ENCODE measurements at places on chromosomes 12 and 14. TPM values are rescaled to one million over a fixed set of nuclear protein-coding genes. Genes with fewer than 3 reads are reported as not detected.

DNA sequence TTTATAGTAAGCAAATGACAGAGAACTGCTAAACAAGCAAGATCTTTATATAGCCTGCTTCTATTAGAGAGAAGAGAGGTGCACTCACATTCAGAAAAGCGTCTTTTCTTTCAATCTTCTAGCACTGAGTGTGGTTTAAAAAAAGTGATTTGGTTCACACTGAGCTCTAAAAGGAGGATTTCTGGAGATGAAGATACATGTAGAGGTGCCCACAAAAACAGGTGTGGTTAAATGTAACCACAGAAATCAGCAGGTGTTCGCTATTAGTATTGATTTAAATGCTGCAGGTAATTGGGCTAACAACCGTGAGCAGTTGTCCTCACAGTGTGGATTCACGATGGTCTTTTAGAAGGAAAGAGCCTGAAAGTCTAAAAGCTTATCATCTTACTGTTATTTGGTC lies 10.7 kb downstream of the PKP2 start:
- DNase-seq, result no peak

GRCh38 chr12:130136509-130137039 lies 25.7 kb upstream of the FZD10 start:
- DNase-seq, result no peak

DNA sequence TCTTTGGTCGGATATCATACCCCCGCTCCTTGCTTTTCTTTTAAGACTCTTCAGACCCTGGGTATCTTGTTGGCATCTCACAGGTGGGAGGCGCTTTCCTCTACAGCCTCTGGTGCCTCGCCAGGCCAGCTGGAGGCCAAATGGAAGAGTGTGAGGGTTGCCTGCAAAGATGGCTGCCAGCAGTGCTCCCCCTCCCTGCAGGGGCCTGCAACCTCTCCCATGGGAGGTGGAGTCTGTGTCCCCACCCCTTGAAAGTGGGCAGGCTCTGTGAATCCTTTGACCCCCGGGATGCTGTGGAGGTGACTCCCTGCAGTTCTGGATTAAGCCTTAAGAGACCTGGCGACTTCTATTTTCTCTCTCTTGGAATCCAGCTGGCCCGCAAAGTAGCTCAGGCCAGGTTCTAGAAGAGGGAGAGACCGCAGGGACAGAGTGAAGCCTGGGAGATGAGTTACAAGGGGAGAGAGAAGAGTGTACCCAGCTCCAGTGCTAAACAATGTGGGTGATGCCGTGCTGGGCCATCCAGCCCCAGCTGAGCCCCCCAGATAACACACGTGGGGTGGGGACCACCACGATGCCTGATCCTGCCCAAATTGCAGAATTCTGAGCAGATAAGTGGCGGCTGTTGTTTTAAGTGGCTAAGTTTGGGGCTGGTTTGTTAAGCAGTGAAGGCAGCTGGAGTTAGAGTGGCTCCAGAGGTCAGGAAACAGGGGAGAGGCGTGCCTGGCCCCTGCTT lies 37.9 kb upstream of the NCOR2 start:
- no peak for DNase-seq

- no peak for DNase-seq
Measured at GRCh38 chr12:102120564-102120873, 536 bp downstream of the PARPBP start.

PTMS gene
- polyA plus RNA-seq, result 338 TPM

DNA sequence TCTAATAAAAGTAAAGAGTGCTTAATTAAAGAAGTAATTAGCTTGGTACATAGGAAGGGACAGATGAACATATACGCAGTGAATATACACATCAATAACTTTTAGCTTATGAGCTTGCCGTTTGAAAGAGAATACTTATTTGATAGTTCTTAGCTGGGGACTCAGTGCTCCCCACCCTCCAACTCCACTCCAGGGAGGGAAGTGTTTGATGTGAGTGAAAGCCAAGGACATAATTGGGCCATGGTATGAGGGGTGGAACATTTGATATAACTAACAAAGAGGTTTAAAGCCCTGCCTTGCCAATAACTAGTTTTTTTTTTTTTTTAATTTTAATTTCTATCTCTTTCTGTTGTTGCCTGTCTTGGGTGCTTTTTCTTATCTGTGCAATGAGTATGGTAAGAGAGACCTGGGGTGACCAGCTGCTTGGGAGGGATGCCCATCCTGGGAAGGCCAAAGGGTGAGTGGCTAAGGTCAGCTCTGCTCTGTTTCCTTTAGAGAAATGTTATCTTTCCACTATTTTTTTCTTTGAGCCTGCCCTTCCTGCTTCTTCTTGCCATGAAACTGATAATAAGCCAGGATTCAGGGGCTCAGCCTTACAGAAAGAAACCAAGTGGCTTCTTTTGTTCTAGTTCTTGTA lies 132.8 kb upstream of the CPSF6 start:
- DNase-seq, result no peak

- no peak for DNase-seq
Measured at GRCh38 chr12:114238808-114239207, 167.1 kb downstream of the TBX5 start.

DNA sequence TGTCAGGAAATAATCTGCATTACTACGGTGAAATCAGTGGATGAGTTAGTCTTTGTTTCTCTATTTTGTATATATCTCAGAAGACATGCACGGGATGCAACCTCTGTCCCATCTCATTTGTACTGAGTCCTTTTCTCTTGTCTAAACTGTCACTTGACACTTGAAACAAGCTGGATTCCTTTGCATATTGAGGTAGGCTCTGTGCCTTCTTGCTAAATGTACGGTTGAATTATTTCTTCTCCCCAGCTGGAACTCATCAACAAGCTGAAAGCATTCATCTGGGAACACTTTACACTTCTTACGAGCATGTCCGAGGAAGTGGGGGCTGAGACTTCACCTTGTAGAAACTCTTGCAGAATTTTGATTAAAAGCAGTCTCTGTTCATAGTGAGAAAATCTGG lies 119.5 kb downstream of the VEZT start:
- peak; percentile 53 for DNase-seq

RPL10L gene
- polyA plus RNA-seq, result 0.16 TPM

STYK1 gene
- 0.19 TPM for polyA plus RNA-seq

RHEBL1 gene
- polyA plus RNA-seq, result 1.6 TPM

DNA sequence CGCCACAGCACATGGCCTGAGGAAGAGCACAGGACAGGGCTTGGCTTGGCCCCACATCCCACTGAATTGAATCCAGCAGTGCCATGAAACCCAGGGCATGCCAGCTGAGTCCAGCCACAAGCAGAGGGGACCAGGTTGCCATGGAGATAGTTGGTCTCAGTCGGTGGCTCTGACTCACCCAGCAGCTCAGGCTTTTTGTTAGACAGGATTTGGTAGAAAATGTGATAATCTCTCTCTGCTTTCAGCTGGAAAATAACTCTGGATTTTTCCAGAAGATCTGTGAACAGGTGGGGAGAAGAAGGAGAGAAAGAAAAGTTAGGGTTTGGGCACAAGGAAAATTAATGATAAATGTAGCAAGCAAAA lies 4.8 kb downstream of the MYH7 start:
- DNase-seq, result no peak

OAS3 gene
- 10.3 TPM for polyA plus RNA-seq

ALDH2 gene
- 36.9 TPM for polyA plus RNA-seq

DNA sequence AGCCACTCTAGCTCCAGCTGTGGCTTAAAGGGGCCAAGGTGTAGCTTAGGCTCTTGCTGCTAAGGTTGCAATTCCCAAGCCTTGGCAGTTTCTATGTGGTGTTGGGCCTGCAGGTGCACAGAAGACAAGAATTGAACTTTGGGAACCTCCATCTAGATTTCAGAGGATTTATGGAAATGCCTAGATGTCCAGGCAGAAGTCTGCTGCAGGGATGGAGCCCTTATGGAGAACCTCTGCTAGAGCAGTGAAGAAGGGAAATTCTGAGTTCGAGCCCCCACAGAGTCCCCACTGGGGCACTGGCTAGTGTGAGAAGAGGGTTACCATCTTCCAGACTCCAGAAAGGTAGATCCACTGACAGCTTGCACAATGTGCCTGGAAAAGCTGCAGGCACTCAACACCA lies 694.7 kb downstream of the SLC16A7 start:
- no peak for DNase-seq

GRCh38 chr14:23181946-23182345 lies 1.5 kb downstream of the SLC7A8 start:
- no peak for DNase-seq

JAG2 gene
- 37.8 TPM for polyA plus RNA-seq

GRCh38 chr12:79415321-79415720 lies 275.4 kb downstream of the PAWR start:
- DNase-seq, result no peak

- DNase-seq, result peak; percentile 70
Measured at GRCh38 chr12:13599176-13599575, 382.2 kb downstream of the GRIN2B start.

CFAP251 gene
- polyA plus RNA-seq, result 2.2 TPM

GRCh38 chr14:53378142-53378541 lies 225.0 kb upstream of the DDHD1 start:
- no peak for DNase-seq

DNA sequence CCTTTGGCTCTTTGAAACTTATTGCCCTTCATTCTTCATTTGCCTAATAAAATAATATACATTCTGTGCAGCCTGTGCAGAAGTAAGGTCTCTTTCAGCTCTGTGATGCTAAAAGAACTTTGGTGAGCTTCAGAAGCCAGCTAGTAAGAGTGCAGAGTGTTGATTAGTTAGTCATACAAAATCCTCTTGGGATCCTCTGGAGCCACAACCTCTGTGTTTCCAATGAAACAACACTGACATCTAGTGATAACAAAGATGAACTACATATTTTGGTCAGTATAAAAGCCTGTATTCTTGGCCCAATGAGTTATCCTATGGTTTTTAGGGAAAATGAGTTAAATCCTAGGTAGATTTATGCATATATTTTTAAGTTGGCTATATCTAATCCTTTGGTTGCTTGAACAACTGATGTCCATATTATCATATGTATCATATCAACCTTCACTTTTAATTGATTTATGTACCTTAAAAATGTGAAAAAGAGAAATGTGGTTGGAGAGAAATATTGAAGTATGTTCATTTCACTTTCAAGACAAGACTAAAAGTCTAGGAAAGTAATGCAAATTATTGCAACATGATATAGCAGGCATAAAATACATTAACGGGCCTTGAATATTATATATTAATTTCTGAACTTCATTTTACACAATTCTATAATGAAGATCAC lies 158.4 kb downstream of the KLHL28 start:
- peak; percentile 46 for DNase-seq

GRCh38 chr12:89181271-89181920 lies 170.9 kb downstream of the DUSP6 start:
- DNase-seq, result no peak

Data from muscle of back (tissue), 13 donors.